ENCODE measurements at places on chromosomes 11 and 22.

DNA sequence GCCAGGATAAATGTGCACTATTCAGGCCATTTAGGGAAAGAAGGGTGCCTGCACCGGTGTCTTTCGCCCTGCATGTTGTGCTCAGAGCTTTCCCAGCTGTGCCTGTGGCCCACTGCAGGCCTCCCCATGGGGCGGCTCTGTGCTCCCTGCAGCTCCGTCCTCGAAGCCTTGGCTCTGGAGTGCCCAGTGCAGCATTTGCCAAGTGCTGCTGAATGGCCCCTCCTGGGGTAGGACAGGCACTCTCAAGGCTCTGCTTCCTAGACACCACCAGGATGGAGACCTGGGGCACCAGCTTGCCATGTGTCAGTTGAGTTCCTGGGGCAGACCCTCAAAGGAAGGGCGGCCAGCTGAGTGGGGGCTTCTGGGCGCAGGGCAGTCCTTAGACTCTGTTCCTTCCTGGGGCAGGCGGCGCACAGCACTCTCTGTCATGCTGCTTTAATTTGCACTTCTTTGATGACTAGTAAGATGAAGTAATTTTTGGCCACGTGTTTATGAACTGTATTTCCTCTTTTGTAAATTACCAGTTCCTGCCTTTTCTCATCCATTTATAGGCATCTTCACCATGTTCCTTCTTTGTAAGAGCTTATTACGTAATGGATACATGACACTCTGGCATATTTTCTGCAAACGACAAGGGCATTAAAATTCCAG is 32.1 kb upstream of the GNB1L start:
- no peak for DNase-seq

GRCh38 chr11:128915149-128915521 is 24.0 kb downstream of the KCNJ5 start:
- DNase-seq: no peak

- no peak for DNase-seq
Measured at GRCh38 chr11:126751242-126751641, 249.3 kb downstream of the KIRREL3 start.

GRCh38 chr11:117882311-117882905 is 6.0 kb upstream of the FXYD6 start:
- DNase-seq: no peak

- DNase-seq: no peak
Measured at GRCh38 chr11:45264839-45265515, 21.2 kb downstream of the SYT13 start.

GRCh38 chr22:42217019-42217751 is 53.3 kb downstream of the TCF20 start:
- DNase-seq: no peak

- no peak for DNase-seq
Measured at GRCh38 chr11:23732026-23732425, 764.8 kb upstream of the LUZP2 start.

GRCh38 chr22:45673482-45674175 is 2.0 kb downstream of the ATXN10 start:
- DNase-seq: no peak

GRCh38 chr11:45428116-45428515 is 142.0 kb upstream of the SYT13 start:
- no peak for DNase-seq

DNA sequence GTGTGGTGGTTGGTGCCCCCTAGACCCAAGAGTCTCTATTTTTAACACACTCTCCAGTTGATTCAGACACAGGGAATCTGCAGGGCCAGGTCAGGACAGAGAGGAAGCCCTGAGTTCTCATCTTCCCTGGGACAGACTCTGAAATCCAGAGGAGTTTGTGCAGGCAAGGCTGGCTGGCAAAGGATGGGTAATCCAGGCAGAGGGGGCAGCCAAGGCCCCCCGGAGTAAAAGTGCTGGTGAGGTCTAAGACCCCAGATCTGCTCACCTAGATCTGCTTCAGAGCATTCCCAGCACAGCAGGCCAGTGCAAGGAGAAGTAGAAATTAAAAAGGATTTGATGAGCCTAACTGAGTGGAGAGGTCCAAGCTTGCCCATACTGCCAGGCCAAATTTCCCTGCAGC is 40.6 kb upstream of the MN1 start:
- DNase-seq: no peak

DNA sequence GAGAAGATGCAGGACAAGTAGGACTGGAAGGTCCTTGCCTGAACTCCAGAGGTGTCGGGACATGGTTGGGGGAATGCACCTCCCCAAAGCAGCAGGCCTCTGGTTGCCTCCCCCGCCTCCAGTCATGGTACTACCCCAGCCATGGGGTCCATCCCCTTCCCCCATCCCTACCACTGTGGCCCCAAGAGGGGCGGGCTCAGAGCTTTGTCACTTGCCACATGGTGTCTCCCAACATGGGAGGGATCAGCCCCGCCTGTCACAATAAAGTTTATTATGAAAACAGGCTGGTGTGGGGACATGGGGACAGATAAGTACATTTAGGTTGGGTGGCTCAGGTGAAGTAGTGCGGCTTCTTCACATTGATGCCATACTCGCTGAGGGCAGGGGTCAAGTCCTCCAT is 1.4 kb downstream of the TAF10 start:
- no peak for DNase-seq

GRCh38 chr11:71096751-71097388 is 155.5 kb downstream of the SHANK2 start:
- no peak for DNase-seq

- DNase-seq: no peak
Measured at GRCh38 chr22:40434106-40434505, 63.7 kb downstream of the SGSM3 start.

GRCh38 chr11:33055375-33055774 is 16.0 kb downstream of the TCP11L1 start:
- DNase-seq: no peak

GRCh38 chr11:61833471-61833870 is 5.4 kb downstream of the FADS2 start:
- DNase-seq: no peak

- no peak for DNase-seq
Measured at GRCh38 chr11:104699981-104700380, 198.3 kb downstream of the CASP12 start.

DNA sequence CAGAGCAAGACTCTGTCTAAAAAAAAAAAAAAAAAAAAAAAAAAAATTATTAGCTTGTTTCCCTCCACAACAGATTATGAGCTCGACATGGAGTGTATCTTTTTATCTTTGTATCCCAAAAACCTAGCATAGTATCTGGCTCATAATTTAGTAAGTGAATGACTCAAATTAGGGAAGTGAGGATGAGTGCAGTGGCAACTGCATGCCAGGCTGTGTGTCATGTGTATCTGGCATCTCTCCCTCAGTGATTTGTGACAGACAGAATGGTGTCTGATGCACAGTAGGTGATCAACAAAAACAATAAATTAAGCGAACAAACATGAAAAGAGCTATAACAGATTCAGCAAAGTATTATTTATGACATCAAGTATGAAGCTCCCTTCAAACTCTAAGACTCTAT is 7.2 kb downstream of the STK33 start:
- DNase-seq: no peak

- DNase-seq: no peak
Measured at GRCh38 chr22:22394591-22394990, 114.0 kb downstream of the ZNF280B start.

DNA sequence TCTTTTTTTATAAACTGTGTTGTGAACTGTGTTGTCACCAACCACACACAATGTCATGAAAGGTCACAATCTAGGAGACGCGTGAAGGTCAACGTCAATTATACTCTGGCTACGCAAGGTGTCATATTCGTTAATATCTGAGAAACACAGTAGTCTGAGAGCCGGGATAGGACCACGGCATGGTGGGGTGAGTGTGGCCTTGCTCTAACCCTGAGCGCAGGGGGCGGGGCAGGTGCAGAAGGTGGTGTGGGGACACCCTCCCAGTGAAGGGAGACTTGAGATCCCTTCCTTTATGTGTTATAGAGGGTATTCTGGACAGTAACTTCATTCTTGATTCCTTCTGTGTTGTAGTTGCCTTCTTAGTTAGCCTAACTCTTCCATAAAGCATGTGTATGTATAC is 883.0 kb downstream of the OPCML start:
- DNase-seq: no peak

GRCh38 chr11:61533039-61533375 is 24.5 kb downstream of the LRRC10B start:
- no peak for DNase-seq

DNA sequence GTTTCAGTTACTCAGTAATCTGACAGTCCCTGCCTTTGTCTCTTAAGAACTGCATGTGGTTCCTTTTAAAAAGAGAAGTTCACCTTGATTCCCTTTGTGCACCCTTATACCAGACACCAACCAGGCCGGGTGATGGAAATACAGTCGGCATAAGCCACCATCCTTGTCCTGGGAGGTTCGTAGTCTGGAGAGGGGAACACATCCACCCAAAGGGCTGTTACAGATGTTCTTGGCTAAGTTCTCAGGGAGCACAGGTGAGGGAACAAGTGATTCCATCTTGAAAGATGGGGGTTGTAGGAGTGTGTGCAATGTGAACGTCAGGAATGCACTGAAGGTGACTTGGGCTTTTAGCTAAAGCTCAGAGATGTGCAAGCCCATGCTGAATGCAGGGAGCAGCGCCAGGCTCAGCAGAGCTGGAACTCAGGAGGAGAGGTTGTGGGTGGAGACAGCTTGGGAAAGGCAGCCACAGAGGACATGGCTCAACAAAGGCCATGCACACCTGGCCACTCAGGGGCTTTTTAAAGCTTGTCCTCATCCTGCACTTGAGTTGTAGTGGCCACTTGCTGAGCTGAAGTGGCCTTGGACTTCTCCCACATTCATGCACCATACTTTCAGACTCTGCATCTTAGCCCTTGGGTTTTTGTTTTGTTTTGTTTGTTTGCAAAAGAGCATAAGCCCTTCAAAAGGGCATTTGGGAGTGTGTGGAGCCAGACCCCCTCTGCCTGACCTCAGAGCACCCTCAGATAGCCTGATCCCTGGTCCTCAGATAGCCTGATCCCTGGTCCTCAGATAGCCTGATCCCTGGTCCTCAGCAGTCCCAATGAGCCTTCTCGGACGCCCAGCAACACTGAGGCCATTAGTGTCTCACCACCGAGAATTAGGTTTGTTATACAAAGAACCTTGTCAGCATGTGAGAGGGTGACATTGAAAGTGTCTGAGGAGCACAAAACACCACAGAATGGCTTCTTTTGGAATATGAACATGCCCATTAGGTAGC is 12.7 kb upstream of the TMA7B start:
- DNase-seq: no peak

- DNase-seq: no peak
Measured at GRCh38 chr11:8285228-8285627, 21.6 kb upstream of the LMO1 start.

DNA sequence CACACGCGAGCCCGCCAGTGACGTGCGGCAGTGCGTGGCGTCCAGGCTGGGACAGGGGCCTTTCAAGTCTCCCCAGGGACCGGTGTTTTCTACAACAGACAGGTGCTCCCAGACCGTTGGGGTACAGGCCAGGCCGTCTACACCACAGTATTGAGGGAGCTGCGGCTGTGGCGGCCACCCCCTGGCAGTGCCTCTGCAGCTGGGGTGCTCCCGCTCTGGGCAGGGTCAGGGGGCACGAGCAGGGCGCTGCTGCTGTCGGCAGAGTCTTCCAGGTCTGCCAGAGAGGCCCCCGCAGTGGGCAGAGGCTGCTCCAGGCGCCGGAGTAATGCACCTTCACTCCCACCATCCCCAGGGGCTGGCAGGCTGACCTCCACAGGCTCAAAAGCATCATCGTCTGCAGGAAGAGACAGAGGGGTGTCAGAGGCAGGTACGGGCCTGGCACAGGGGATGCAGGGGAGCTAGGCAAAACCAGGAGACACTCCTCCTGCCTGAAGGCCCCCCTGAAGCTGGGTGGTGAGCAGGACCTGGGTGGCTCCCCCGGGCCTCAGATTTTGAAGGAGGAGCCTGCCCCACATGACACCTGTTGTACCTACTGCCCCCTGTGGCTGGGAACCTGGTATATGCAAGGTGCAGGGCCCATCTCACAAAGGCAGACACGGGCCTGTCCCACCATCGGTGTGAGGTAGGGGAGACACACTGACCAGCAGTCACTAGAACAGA is 83.3 kb downstream of the DGCR2 start:
- no peak for DNase-seq

Data from stimulated activated CD8-positive, alpha-beta memory T cell treated with anti-CD3 and anti-CD28 coated beads, Interleukin-4, amount 100 ng/mL, for 4 hours (primary cell).